ENCODE measurements at places on chromosomes 2 and 18.

GRCh38 chr2:9638532-9638931 is 7.7 kb upstream of the YWHAQ start:
- DNase-seq: no peak

- no peak for DNase-seq
Measured at GRCh38 chr2:124316881-124317605, 292.0 kb downstream of the CNTNAP5 start.

DNA sequence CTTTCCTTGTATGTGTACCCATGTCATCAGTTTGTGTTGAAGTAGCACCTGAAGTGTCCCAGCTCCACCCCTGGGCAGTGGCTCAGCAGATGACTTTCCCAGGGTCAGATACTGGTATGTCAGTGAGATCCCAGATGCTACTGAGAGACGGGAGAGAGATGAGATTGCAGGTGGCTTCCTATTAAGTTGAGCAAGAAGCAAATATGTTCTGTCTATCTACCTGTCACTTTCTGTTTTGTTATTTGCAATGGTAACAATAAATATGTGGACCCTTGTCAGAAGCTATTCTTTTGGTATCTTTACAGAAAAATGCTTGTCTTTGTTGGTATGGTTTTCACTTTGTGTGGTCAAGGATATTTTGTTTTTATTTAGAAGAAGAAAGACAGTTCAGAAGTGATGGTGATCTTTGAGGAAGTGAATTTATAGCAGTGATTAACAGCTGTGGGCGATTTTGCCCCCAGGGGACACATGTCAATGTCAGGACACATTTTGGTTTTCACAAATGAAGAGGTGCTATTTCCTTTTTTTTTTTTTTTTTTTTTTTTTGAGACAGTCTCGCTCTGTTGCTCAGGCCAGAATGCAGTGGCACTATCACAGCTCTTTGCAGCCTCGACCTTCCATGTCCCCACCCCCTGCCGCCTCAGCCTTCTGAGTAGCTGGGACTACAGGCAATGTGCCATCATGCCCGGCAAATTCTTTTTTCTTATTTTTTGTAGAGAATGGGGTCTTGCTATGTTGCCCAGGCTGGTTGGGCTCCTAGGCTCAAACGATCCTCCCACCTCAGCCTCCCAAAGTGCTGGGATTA is 21.4 kb downstream of the MGAT5 start:
- no peak for DNase-seq

- no peak for DNase-seq
Measured at GRCh38 chr2:216856406-216857065, 3.3 kb downstream of the TNP1 start.

GRCh38 chr18:25805939-25806338 is 284.5 kb downstream of the SS18 start:
- DNase-seq: no peak

DNA sequence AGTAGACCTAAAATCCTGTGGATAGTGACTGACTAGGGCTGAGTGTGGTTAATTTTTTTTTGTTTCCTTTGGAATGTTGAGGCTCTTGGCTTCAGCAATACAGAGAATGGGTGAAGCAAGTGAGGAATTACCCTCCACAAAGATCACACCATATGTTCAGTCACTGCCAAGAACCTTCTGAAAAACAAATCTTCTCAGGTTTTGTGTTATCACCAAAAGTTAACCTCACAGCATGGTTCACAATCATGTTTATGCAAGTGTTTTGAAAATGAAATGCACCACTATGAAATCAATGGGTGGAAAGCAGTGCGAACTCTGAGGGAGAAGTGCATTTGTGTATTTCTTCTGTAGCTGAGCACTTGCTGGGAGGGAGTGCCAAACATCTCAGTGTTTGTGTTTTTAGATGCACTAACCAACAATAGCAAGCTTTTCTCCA is 44.4 kb downstream of the SPATS2L start:
- no peak for DNase-seq

DNA sequence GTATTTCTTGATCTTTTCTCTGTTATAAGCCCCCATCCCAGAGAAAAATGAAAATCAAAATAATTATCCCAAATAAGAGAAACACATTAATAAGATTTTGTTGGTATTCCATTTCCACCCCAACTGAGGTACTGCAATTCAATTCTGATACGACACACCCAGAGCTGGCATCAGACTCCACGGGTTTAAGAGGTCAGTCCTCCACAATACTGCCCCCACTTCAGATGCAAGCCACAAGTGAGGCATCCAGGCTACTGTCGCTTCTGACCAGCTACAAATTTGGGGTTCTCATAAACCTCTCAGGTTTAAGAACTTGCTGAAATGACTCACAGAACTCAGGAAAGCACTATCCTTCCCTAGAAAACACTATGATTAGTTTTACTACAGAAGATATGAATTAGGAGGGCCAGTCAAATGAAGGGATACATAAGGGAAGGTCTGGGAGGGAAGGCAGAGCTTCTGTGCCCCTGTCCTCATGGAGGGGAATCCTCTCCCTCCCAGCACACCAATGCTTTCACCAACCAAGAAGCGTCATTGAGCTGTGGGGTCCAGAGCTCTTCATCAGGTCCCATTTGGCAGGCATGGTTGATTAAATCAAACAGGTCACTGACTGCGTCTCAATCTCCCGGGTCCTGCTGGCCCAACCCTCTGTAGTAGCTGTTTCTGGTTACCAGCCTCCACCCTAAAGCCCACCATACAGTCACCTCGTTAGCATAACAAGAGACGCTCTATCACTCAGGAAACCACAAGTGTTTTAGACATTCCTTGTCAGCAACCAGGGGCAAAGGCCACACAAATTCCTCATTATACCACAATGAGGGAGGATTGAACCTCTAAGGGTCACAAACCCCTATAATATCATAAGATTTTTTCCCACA is 46.2 kb downstream of the IWS1 start:
- DNase-seq: no peak

DNA sequence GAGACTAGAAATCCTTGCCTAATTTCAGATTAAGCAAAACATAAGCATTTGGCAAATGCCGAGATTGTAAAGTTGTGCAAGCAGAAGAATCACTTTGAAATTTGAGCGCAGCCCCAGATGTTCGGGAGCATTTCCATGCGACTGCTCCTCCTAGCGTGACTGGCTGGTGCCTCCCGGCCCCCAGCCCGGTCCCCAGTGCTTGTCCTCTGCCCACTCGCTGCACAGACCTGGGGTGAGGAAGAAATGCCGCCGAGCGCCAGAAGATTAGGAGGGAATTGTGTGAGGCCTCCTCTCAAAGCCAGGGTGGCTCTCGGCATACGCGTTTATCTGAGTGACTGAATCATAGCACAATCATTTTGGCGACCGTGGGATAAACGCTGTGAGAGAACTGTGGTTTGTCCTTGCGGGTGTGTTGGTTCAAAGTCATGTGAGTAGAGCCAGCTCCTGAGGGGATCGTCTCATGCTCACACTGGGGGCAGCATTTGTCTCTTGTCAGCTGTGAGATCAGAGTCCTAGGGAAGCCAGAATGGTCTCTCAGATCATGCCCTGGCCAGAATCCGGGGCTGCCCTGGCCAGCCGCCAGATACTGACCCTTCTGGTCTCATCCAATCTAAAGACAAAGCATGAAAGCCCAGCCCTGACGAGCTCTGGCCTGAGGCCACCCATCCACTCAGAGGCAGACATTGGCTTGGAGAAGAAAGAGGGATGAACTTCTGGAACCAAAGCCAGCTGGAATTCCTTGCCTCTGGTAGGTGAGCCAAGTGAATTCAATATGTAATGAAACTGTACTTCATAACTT is 189.3 kb downstream of the SH3RF3 start:
- DNase-seq: no peak

DNA sequence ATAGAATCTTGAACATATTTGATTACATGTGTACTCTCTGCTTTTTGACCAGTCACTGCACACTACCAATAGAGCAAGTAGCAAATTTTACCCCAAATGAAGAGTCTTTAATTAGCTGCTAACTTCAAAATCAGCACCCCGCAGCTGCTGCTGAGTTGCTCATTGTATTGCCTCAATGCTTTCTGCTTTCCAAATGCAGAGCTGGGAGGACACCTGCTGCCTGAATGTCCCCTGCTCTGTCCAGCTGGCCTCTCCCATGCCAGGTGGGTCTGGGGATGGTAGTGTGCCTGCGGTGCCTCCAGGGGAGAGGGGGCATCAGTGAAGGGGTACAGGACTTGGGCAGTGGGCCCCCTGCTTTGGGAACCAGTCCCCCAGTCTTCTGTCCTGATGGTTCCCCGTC is 184.8 kb downstream of the PRKCE start:
- DNase-seq: no peak

- peak; percentile 93 for DNase-seq
Measured at GRCh38 chr2:136135921-136136906, 18.3 kb upstream of the CXCR4 start.

- no peak for DNase-seq
Measured at GRCh38 chr2:231604101-231604684, 11.5 kb downstream of the TEX44 start.

DNA sequence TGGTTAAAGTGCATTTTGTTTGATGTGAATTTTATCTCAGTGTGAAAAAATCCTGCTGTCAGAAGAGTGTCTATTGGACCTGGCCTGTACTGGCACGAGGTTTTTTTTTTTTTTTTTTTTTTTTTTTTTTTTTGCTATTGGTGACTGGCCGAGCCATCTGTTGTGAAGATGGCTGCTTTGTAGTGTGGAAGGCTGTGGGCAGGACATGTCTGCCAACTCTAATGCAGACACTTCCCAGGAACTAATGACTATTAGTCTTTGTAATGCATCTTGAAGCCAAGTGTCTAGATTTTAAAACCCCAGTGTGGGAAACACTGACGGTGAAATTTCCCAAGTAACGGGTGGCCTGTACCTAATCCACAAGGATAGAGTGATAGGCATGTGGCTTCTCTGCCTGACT is 34.3 kb downstream of the ZAP70 start:
- DNase-seq: no peak

GRCh38 chr2:144832048-144832447 is 312.1 kb upstream of the ZEB2 start:
- DNase-seq: no peak

DNA sequence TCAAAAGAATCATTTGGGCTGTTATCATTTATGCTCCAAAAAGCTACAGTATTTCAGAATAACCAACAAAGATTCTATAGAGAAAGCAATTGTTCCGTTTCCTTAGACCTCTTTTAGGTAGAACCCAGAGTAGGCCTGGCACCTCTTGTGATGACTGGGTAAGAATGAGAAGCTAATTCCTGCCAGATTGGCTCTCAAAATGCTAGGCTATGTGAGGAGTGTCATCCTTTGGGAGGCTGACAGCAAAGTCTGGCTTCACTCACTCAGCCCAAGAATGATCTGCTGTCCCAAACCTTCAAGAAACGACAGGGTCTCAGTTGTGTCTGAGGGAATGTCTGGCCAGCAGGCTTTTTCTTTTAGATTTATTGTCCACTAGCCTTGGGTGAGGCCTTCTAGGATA is 4.5 kb downstream of the CERS6 start:
- DNase-seq: no peak

DNA sequence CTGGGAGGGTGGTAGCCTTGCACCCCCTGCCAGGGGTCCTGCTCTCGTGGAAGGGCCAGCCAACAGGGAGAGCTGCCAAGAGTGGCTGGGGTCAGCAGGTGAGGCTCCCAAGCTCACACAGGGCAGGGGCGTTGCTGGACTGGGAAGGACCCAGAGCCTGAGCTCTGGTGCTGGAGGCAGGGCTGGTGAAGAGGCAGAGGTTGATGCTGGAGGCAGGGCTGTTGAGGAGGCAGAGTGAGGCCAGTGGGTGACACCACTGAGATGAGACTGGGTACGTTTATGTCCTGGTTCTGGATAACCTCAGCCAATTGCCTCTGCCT is 7.0 kb downstream of the ADRA2B start:
- no peak for DNase-seq

GRCh38 chr2:144596073-144596871 is 76.4 kb upstream of the ZEB2 start:
- DNase-seq: peak; percentile 87

GRCh38 chr18:78792736-78793135 is 186.9 kb upstream of the SALL3 start:
- DNase-seq: no peak

DNA sequence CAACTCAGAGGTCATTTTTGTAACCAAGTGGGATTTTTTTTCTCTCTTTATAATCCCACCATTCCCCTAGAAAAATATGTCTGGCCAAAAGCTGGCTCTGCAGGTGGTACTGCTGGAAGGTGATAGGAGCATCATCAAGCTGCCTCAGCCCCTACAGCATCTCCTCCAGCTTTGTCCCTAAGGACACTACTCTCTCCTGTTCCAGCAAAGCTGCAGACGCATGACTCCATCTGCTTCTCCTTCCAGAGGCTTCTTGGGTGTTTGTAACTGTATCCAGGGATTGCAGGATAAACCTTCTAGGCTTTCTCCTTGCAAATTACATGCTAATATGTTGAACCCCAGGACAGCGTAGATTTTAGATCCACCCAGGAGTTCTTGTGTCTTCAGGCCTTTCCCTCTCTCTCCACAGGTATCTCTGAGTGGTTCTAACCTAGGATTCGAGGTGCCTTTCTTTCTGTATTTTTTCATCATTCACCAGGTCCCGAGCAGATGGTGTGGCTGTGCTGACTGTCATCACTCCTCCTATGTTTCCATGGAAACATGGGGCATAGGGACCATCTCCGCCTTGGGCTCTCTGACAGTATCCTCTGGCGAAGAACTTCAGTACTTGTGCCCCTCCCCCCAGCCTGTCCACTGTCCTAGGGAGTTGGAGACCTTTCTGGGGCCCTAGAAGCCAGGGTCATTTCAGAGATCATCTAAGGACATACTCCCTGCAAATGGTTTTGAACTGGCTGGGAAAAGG is 34.3 kb downstream of the AFF3 start:
- no peak for DNase-seq

DNA sequence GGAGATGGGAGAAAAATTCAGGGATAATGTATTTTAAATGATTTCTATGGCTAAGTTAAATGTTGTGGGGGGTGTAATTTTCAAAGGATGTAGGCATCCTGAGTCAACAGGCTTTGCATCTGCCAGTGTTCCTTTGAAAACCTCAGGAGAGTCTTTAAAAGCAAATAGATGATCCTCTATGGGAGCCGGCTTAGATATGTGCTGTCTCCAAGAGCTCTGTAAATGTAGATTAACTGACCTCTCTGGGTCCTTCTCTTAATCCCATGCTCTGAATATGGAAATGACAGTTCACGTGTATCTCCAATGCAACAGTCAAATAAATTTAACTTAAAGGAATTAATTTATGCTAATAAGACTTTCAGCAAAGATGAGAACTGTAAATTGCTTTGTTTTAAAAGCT is 292.7 kb downstream of the ERBB4 start:
- no peak for DNase-seq

- peak; percentile 72 for DNase-seq
Measured at GRCh38 chr2:218806346-218806978, 24.5 kb downstream of the CYP27A1 start.
